Activated CD4-positive, alpha-beta T cell treated with anti-CD3 and anti-CD28 coated beads, Interleukin-2, amount 10 ng/mL, durations not matched to agents 7 days and 5 days (primary cell): ENCODE measurements at places on chromosomes 4 and X. TPM values are rescaled to one million over a fixed set of nuclear protein-coding genes. Genes with fewer than 3 reads are reported as not detected.

DNA sequence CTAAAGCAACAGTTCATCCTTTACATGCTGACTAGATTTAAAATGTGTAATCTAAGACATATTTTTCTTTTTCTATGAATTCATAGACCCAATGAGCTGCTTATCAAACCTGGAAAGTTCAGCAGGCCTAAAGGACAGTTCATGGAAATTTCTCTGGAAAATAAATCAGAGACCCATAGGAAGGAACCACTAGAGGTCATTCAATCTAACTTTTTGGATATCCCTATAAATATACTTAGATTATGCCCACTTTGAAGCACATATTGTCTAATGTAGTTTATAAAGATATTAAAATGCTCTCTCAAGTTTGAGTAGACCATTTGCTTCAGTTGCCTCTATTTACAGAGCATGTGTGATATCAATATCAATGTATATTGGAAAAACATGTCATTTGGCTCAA lies 473.0 kb downstream of the FAT4 start:
- no peaks in the 10 kb centered on the region for H3K4me1 ChIP-seq
- no peaks in the 10 kb centered on the region for H3K27me3 ChIP-seq
- no peak for DNase-seq
- no peaks in the 10 kb centered on the region for H3K36me3 ChIP-seq

GRCh38 chr4:1996866-1997611 lies 11.7 kb downstream of the NELFA start:
- peaks cover 5% of the 10 kb centered on the region for H3K4me1 ChIP-seq
- DNase-seq: no peak
- H3K27ac ChIP-seq: no peak overlapping the region
- H3K4me3 ChIP-seq: no peak overlapping the region

GRCh38 chr4:180932370-180933001 lies 1310.7 kb upstream of the TENM3 start:
- no peaks in the 10 kb centered on the region for H3K27me3 ChIP-seq
- no peak overlapping the region for H3K4me3 ChIP-seq
- no peak for DNase-seq
- H3K27ac ChIP-seq: no peak overlapping the region
- H3K4me1 ChIP-seq: no peaks in the 10 kb centered on the region
- H3K36me3 ChIP-seq: no peaks in the 10 kb centered on the region

GRCh38 chrX:7709845-7710244 lies 133.1 kb upstream of the VCX start:
- H3K27me3 ChIP-seq: no peaks in the 10 kb centered on the region
- DNase-seq: no peak
- no peak overlapping the region for H3K27ac ChIP-seq

GRCh38 chrX:54288277-54288676 lies 69.6 kb downstream of the WNK3 start:
- no peak overlapping the region for H3K27ac ChIP-seq
- H3K4me1 ChIP-seq: no peaks in the 10 kb centered on the region
- H3K4me3 ChIP-seq: no peak overlapping the region
- DNase-seq: no peak
- peaks cover 4% of the 10 kb centered on the region for H3K27me3 ChIP-seq

- peaks cover 2% of the 10 kb centered on the region for H3K4me1 ChIP-seq
- peaks cover 3% of the 10 kb centered on the region for H3K27me3 ChIP-seq
- no peak overlapping the region for H3K27ac ChIP-seq
- H3K36me3 ChIP-seq: no peaks in the 10 kb centered on the region
- DNase-seq: no peak
- no peak overlapping the region for H3K4me3 ChIP-seq
These were observed 61.6 kb upstream of the VAMP7 start for GRCh38 chrX:155819525-155819924.

DNA sequence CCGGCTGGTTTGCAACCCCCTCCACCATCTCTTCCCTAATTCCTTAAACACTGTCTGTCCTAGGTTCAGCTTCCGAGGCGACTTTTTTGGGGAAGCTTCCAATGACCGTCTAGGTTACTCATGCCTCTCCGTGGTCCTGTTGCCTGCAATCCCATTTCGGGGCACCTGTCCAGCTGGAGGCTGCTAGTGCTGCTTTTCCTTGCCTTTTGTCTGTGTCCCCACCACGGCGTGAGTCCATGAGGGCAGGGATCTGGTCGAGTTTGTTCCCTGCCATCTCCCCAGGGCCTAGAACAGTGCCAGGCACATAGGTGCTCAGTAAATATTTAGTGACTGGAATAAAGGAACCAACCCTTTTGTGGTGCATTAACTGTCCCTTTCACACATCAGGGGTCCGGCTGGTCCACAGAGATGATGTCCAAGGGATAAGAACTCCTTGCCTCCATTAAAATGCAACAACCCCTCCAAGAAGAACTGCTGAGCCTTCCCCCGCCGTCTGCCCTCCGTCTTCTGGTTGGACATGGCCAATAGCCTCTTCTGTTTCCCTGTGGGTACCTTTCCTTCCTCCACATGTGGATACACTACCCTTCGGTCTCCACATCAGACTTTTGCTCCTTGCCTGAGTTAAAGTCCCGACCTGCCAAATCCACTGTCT lies 5.7 kb upstream of the SORCS2 start:
- DNase-seq: no peak
- H3K27ac ChIP-seq: no peak overlapping the region
- peaks cover 12% of the 10 kb centered on the region for H3K27me3 ChIP-seq
- no peak overlapping the region for H3K4me3 ChIP-seq

- no peak overlapping the region for H3K4me3 ChIP-seq
- H3K36me3 ChIP-seq: no peaks in the 10 kb centered on the region
- no peak for DNase-seq
These were observed 335.5 kb upstream of the IGFBP7 start for GRCh38 chr4:57445686-57446085.

DNA sequence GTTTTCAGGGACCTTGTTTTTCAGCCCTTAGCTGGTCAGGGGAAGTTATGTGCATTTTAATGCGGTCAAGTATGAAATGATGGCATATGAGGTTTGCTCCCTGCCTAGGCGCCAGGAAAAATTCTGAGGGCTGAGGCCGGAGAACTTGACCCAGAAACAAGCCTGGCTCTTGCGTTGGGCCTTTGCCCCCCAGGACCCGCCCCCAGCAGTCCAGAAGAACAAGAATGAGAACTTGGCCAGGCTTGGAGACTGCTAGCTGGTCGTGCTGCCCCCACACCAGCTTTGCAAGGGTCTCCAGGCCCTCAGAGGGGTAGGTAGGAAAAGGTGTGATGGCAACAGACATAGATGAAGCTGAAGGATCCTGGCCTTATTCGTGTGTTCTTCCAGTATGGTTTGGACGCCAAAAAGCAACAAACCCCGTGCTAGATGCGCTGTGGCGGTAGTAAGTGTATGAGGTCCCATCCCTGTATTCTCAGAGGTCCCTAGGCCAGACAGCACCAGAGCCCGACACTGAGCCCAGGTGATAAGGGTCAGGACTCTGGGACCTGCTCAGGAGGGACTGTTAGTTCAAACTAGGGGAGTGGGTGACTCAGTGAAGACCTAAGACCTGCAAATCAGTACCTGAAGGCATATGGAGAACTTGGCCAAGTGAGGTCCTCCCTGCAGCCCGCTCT lies 10.5 kb downstream of the NKX3-2 start:
- H3K36me3 ChIP-seq: peaks cover 17% of the 10 kb centered on the region
- H3K27ac ChIP-seq: no peak overlapping the region
- no peak overlapping the region for H3K4me3 ChIP-seq
- H3K27me3 ChIP-seq: peaks cover 93% of the 10 kb centered on the region
- DNase-seq: no peak

- H3K4me1 ChIP-seq: no peaks in the 10 kb centered on the region
- H3K4me3 ChIP-seq: no peak overlapping the region
- H3K27me3 ChIP-seq: no peaks in the 10 kb centered on the region
- peak; percentile 51 for DNase-seq
- H3K27ac ChIP-seq: no peak overlapping the region
These were observed 11.3 kb upstream of the ANOS1 start for GRCh38 chrX:8743126-8743732.

- no peak overlapping the region for H3K4me3 ChIP-seq
- no peaks in the 10 kb centered on the region for H3K27me3 ChIP-seq
- DNase-seq: no peak
- no peak overlapping the region for H3K27ac ChIP-seq
- peaks cover 7% of the 10 kb centered on the region for H3K4me1 ChIP-seq
These were observed 278.9 kb upstream of the GATB start for GRCh38 chr4:152039691-152040090.

- peaks cover 1% of the 10 kb centered on the region for H3K36me3 ChIP-seq
- H3K4me1 ChIP-seq: peaks cover 29% of the 10 kb centered on the region
- H3K27ac ChIP-seq: no peak overlapping the region
- DNase-seq: no peak
- no peak overlapping the region for H3K4me3 ChIP-seq
- H3K27me3 ChIP-seq: no peaks in the 10 kb centered on the region
These were observed 13.9 kb downstream of the FNIP2 start for GRCh38 chr4:158782551-158783360.

DNA sequence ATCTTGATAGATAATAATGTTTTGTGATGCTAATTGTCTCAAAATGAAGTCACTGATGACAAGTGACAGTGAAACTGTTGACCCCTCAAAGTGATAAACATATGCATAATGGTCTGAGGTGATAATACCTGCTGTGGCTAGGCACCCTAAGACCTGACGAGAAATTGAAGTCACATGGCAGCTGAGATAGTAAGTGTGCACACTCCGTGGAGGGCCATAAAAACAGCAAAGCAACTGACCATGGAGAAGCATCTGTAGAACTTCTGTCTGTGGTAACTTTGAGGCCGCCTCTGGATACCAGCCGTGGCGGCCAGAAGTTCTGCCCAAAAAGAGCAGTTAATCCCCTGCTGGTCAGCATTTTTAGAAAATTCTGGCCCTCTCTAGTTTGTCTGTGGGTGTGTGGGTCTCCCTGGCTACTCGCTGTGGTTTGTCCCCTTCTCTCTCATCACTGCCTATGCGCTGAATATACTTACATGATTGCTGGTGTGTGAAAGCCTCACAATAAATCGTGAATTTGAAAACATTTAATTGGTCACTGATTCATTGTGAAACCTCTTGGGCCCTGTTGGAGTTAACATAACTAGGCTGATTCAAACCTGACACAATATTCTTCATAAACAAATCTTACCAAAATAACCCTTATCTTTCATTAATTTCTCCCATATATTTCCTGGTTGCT lies 50.6 kb downstream of the CCDC149 start:
- H3K27ac ChIP-seq: no peak overlapping the region
- DNase-seq: no peak
- H3K27me3 ChIP-seq: no peaks in the 10 kb centered on the region
- H3K36me3 ChIP-seq: no peaks in the 10 kb centered on the region
- H3K4me3 ChIP-seq: no peak overlapping the region
- H3K4me1 ChIP-seq: no peaks in the 10 kb centered on the region

- H3K4me3 ChIP-seq: no peak overlapping the region
- H3K27ac ChIP-seq: no peak overlapping the region
- H3K27me3 ChIP-seq: no peaks in the 10 kb centered on the region
- peaks cover 14% of the 10 kb centered on the region for H3K4me1 ChIP-seq
- peaks cover 9% of the 10 kb centered on the region for H3K36me3 ChIP-seq
These were observed 245.1 kb downstream of the PPP3CA start for GRCh38 chr4:101102114-101102742.

- peaks cover 1% of the 10 kb centered on the region for H3K27me3 ChIP-seq
- DNase-seq: no peak
- H3K36me3 ChIP-seq: no peaks in the 10 kb centered on the region
- no peak overlapping the region for H3K4me3 ChIP-seq
- H3K27ac ChIP-seq: no peak overlapping the region
These were observed 274.4 kb downstream of the DCTD start for GRCh38 chr4:182642831-182643230.

- no peak overlapping the region for H3K4me3 ChIP-seq
- no peak overlapping the region for H3K27ac ChIP-seq
- H3K4me1 ChIP-seq: no peaks in the 10 kb centered on the region
These were observed 28.6 kb downstream of the IDS start for GRCh38 chrX:149476513-149476912.

GRCh38 chr4:74063859-74064258 lies 25.4 kb upstream of the CXCL3 start:
- no peaks in the 10 kb centered on the region for H3K4me1 ChIP-seq
- peaks cover 5% of the 10 kb centered on the region for H3K27me3 ChIP-seq
- no peak for DNase-seq
- H3K4me3 ChIP-seq: no peak overlapping the region

DNA sequence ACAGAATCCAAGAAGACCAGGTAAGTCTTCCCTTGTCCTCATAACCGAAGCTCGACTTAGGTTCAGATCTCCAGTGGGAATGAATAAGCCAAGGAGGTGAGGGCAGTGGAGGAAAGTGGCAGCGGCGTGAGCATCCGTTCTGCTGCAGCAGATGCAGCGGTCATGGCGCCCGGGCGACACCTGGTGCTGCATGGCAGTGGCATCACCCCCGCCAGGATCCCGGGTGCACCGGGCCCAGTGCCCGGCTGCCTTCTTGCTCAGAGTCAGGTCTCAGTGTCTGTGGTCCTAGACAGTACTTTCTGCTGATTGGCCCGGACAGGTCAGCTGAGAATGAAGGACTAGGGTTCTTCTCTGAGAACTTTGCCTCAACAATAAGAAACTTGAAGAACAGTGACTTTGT lies 83.4 kb upstream of the SORBS2 start:
- peaks cover 1% of the 10 kb centered on the region for H3K27me3 ChIP-seq
- H3K4me3 ChIP-seq: no peak overlapping the region
- peaks cover 4% of the 10 kb centered on the region for H3K4me1 ChIP-seq
- no peak overlapping the region for H3K27ac ChIP-seq
- no peak for DNase-seq

- DNase-seq: no peak
- no peaks in the 10 kb centered on the region for H3K36me3 ChIP-seq
These were observed 16.6 kb downstream of the TMEM255A start for GRCh38 chrX:120294651-120295050.

DNA sequence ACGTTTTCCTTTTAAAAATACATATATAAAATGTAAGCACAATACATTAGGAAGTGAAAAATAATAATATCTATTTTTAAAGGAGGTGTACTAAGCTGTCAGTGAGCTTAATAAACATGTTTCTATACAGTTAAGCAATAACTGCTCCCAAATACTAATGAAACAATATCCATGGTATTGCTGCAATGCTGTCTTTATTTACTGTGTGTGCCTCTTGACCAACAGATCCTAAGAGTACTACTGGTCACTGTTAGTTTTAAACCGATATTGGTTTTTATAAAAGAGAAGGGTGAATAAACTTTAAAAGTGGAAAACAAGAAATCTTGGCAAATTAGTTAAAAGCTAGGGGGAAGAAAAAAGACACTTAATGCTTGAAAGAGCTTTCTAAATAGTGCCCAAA lies 1029.0 kb downstream of the FSTL5 start:
- no peaks in the 10 kb centered on the region for H3K4me1 ChIP-seq
- no peak overlapping the region for H3K4me3 ChIP-seq
- DNase-seq: no peak
- H3K27ac ChIP-seq: no peak overlapping the region
- no peaks in the 10 kb centered on the region for H3K27me3 ChIP-seq

The OTC gene
- not detected for total RNA-seq

The ATP11C gene
- 15.4 TPM for total RNA-seq

The TEX13C gene
- not detected for total RNA-seq

The IL21 gene
- total RNA-seq: 1.0 TPM

The ABHD18 gene
- 26.7 TPM for total RNA-seq

The GAGE2A gene
- total RNA-seq: not detected

The TDO2 gene
- not detected for total RNA-seq

The NXF3 gene
- total RNA-seq: not detected

The ADGRA3 gene
- total RNA-seq: 2.6 TPM

The MBTPS2 gene
- total RNA-seq: 8.4 TPM

The ESX1 gene
- not detected for total RNA-seq

The MAGEA8 gene
- not detected for total RNA-seq

The RGN gene
- not detected for total RNA-seq

The G6PD gene
- total RNA-seq: 69.4 TPM
